GM13977 (cell line): ENCODE measurements at places on chromosomes 12 and 14.

GRCh38 chr12:122835750-122836026 lies 431 bp downstream of the HIP1R start:
- DNase-seq: peak; percentile 87

DNA sequence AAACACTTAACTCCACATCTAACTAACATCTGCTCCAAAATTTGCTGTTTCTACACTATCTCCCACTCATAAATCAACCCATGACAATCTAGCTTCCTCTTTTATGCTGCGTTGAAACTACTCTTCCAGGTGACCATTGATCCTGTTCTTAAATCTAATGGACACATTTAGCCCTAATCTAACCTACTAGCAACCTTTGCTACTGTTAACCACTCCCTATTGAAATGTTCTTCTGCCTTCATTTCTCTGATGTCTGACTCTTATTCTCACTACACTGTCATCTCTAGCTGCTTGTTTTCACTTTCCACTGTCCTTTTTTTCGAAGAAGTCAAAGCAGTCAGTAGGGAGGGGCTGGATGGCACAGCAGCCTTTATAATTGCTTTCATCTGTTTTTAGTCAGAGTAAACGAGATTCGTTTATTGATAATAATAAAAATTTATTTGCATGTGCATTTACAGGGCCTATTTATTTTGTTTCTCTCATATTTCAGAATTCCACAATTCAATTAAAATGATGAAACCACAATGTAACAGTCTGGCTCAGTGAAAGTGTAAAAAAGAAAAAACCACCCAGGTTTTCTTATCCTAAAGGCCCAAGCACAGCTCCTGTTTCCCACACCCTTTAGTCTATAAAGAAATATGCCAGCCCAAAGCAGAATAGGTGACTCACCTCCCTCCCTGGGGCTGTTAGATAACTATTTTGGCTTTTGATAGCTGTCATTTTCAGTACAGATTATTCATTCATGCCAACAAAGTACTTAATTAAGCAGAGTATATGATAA lies 44.9 kb downstream of the ATP2B1 start:
- DNase-seq: peak; percentile 23

- DNase-seq: peak; percentile 60
These were observed 64.5 kb downstream of the FOXG1 start for GRCh38 chr14:28831126-28831525.

DNA sequence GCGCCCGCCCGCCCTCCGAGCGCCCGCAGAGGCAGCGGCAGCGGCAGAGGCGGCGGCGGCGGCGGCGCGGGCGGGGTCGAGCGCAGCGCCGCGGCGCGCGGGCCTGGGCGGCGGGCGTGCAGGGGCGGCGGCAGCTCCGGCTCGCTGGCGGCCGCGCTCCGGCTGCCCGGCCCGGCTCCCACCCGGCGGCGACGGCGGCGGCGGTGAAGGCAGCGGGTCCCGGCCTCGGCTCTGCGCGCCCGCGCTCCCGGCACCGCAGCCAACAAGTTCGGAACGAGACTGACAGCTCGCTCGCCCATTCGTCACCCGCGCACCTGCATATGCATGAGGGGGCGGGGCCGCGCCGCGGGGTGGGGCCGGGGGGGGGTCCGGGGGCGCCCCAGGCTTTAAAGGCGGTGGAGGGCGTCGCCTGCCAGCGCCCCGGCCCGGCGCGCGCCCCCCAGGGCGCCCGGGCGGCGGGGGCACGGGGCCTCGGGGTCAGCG lies at the start of gene JAG2:
Gene JAG2, minus strand, starts transcription at position 281 of the 483 bp plus-strand sequence. CDS start 356 bp downstream, outside the sequence.
- peak; percentile 84 for DNase-seq

- no peak for DNase-seq
These were observed 209.8 kb downstream of the PELI2 start for GRCh38 chr14:56328021-56328420.

DNA sequence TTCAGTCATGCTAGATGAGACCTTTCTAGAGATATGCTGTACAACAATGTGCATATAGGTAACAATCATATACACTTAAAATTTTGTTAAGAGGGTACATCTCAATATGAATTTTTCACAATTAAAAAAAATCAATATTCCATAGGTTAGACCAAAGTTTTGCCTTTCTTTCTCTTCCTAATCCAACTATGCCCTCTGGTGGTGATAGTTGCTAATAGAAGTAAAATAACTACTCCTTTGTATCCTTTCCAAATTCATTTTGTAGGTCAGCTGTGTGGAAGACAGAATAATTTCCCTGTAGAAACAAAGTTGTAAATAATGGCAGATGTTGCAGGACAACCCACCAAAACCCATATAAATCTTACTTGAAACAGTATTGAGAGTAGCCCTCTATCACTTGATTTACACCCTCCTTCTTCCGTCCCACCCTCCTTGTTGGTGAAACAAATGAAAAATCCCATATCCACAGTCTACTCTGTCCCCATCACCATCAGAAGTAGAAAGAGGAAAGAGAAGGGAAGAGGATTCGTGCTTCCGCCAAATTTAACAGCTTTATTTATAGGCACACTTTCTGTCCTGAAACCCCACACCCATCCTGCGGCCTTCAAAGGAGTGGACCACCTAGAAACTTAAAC lies 34.2 kb upstream of the KICS2 start:
- peak; percentile 33 for DNase-seq

GRCh38 chr14:52026901-52027300 lies 37.6 kb downstream of the RTRAF start:
- DNase-seq: no peak

DNA sequence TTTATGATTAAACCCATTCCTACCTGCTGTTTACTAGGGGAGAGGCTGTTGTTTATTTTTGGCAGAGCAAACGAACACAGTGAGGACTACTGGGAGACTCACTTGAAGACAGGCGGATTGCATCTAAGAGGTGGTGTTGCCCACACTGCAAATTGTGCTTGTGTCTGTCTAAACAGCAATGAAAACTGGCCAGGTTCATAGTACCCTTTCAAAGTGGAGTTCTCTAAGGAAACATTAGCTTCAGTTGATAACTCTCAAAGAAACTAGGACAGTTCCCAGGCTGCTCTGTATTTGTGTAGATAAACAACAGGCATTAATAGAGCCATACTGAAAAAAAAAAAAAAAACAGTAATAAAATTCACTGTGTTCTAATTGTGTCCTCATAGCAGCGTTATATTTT lies 466.0 kb upstream of the RGS6 start:
- no peak for DNase-seq

- DNase-seq: no peak
These were observed 380.1 kb downstream of the NOVA1 start for GRCh38 chr14:26217778-26218177.

DNA sequence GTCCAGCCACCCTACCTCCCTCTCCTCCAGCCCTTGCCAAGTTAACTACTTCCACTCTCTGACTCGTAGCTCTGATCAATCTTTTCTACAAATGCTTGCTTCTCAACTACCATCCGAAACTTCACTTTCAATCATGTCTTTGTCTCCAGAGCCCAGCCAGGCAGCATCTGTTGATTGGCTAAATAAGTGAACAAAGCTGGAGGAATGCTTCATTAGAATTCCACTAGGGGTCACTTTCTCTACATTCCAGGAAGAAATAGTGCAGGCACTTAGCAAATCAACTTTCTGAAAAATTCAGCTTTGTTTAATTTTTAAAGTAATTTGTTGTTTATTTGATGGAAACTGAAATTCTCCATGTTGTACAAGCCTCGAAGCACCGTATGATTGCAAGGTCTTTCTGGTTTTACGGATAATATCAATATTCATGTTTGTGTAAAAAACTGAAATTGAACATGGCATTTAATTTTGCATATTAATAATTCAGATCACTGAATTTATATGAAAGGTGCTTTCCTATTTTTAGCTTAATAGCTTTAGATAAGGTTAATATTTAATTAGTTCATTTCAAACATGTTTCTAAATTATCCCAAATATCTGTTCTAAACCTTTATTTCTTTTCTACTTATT lies 32.4 kb upstream of the HELB start:
- DNase-seq: peak; percentile 28

- no peak for DNase-seq
These were observed 28.1 kb downstream of the DYRK2 start for GRCh38 chr12:67676624-67677023.

- DNase-seq: no peak
These were observed 12.1 kb downstream of the CLEC14A start for GRCh38 chr14:38243696-38244240.

- DNase-seq: no peak
These were observed 170.6 kb upstream of the GARIN6 start for GRCh38 chr12:99476956-99477355.

GRCh38 chr14:102826161-102826560 lies 48.9 kb downstream of the TRAF3 start:
- no peak for DNase-seq

GRCh38 chr12:67152451-67152850 lies 116.7 kb upstream of the CAND1 start:
- DNase-seq: no peak

GRCh38 chr14:76870166-76870565 lies 44.0 kb downstream of the LRRC74A start:
- no peak for DNase-seq

DNA sequence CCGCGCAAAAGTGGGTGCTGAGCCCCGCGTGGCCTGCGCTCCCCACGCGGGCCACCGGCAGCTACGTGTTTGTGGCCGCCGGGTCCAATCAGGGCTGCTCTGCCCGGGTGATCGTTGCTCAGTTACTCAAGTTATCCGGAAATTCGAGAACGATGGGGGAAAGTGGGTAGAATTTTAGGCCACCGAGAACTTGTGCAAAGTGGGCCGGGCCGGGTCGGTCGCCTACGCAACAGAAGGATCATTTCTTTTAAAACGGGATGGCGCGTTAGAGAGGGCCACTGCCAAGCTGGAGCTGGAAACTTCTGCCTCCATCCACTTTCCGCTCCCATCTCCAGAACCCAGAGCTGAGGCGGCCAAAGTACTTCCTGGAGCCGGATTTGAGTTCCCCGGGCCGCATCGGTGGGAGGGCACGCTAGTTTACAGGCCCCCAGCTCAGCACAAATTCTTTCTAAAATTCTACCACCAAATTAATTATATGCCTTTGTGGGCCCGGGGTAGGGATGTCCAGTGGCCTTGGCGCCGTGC lies 3.5 kb downstream of the RFX4 start:
- no peak for DNase-seq

DNA sequence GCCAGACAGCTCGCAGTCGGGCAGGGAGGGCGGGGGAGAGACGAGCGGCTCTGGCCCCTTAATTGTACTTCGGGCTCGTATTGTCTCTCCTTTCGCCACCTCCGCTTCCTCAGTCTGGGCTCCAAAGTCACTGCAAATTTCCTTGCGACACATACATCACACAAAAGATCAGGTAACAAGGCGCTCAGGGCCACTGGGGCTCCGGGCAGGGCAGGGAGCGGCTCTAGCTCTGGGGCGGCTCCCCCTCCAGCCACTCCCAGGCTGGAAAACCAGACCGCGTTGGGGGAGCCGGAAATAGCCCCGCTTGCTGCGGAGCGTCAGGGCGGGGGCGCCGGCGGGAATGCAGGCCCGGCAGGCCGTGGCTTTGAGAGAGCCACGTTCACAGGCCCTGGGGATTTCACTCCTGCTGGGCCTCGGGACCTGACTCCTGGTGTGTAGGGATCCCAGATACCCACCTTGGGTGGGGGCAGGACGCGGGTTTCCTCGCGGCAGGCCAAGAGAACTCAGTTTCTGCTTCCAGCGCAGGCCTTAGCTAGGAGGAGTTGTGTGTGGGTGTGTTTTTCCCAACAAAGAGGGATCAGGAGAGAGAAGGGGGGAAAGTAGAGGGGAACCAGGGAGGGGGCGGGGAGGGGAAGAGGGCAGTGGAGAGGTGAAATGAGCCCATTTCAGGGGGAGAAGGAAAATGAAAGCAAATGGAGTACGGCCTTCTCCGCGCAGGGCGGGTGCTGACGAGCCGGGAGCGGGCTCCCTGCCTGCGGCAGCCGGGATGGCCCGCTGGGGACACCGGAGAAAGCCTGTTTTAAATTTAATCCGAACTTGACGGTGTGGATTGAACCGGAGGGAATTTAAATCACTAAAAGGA lies 4.4 kb upstream of the HOXC9 start:
- DNase-seq: no peak

DNA sequence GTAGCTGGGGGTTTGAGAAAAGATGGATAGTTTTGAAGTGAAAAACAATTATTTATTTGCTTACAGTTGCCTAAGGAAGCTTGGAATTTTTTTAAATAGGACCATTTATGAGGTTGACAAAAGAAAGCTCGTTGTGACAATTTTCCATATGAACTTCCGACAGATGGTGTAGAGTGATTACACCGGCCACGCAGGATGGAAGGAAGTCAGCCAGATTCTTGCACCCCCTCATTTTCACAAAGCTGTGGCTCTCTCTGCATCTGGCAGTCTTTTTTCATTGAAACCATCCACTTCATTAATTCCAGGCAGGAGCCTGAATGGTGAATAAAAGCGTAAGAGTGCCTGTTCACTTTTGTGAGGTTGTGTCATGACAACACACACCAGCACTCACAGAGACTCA lies 1284.1 kb downstream of the AACS start:
- DNase-seq: no peak

DNA sequence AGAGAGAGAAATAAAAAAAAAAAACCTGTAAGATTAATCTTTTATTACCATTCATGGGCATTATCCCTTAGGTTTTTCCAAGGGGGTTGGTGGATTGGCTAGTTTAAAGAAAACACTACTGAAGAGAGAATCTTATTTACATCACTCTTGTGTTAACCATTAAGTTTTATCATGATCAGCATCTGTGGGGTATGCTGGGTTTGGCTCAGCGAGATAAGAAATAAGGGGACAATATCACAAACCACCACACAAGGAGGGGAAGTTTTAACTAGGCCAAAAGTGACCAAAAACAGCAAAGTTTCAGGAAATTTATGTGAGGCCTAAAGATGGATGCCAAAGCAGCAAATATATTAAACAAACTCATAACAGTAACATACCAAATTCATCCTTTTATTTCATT lies 548.6 kb downstream of the SLC16A7 start:
- DNase-seq: no peak

DNA sequence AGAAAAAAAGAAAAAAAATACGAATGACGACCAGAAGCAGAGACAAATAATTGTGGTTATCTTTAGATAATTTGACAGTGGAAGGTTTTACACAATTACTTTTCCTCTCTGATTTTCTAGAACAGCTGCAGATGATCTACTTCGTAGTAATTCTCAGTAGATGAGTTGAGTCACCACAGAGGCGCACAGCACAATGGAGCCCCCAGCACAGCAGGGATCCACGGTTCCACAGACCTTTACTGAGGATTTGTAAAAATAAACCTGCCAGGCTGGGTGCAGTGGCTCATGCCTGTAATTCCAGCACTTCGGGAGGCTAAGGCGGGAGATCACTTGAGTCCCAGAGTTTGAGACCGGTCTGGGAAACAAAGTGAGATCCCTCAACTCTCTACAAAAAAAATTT lies 29.3 kb downstream of the AMN start:
- DNase-seq: no peak
